ENCODE measurements at places on chromosomes 2 and 18.

GRCh38 chr2:107621186-107622165 lies 205.2 kb upstream of the RGPD4 start:
- DNase-seq = no peak

DNA sequence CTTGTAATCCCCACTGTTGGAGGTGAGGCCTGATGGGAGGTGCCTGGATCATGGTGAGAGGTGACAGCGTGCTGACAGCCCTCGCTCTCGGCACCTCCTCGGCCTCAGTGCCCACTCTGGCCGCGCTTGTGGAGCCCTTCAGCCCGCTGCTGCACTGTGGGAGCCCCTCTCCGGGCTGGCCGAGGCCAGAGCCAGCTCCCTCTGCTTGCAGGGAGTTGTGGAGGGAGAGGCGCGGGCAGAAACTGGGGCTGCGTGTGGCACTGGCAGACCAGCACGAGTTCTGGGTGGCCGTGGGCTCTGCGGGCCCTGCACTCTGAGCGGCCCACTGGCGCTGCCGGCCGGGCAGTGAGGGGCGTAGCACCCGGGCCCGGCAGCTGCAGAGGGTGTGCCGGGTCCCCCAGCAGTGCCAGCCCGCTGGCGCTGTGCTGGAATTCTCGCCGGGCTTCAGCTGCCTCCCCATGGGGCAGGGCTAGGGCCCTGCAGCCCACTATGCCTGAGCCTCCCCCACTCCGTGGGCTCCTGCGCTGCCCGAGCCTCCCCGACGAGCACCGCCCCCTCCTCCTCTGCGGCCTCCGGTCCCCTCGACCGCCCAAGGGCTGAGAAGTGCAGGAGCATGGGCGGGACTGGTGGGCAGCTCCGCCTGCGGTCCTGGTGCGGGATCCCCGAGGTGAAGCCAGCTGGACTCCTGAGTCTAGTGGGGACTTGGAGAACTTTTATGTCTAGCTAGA lies 197.1 kb downstream of the SPP2 start:
- DNase-seq = no peak

DNA sequence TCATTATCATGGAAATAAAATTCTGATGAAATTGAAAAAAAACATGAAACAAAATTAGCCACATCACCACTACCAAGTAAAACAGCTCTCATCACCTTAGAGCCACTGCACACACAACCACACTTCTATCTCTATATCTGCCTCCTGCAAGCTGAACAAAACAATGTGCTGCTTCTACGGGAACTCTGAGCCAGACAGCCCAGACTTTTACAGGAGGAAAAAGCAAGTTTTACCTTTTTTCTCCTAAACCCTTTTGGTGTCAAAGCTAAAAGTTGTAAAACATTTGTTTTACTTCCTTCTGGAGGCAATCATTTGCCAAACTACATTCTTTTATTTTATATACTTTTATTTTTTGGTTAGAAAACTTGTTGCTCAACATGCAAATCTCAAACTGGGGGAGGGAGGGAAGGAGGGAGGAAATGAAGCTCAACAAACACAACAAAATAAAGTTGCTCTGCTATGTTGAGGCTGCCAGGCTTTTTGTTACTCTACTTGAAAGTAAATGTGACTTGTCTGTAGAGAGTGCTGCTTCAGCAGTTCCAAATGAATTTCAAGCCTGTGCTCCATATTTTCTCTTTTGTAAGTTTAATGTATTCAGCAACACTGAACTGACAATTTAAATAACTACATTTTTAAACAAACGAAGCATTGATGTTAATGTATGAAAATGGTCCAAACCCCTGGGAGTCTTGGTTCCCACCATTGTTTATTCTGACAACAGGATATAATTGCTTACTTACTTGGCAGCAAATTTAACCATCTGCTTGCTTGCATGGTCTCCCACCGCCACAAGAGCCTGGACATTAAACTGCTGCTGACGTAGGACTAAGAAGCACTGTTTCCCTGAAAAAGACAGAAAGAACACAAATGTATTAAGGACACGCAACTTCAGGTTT lies 24.5 kb downstream of the DARS1 start:
- peak; percentile 67 for DNase-seq

DNA sequence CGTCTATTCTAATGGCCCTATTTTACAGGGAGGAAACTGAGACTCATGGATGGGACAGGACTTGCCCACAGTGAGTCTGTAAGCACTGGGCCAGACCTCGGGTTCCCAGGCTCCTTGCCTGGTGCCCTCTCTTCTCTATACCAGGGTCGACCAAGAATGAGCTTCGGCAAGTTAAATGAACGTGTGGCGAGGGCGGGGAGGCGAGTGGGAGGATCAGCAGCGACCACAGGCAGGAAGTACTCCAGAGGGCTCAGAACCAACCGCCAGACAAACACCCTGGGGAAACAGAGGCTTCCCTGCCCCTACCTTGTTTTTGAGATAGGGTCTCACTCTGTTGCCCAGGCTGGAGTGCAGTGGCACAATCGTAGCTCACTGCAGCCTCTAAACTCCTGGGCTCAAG lies 177.7 kb upstream of the SMAD2 start:
- DNase-seq = no peak

GRCh38 chr2:121240436-121240835 lies 44.6 kb downstream of the TFCP2L1 start:
- no peak for DNase-seq

DNA sequence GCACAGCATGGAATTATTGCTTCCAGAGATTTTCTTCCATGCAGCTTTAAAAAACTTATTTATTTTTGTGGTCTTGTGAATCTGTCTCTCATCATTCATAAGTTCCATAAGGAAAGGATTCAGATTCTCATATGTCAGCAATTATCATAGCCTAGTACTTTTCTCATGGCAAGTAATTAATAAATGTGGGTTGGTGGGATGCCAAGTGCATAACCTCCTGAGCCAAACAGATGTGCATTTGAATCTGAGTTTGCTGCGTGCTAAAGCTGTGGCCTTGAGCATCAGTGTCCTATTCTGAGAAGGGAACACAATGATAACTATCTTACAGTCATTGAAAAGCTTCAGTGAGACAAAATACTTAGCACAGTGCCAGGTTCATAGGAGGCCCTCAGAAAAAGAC lies 331.9 kb downstream of the PDE11A start:
- no peak for DNase-seq

GRCh38 chr2:66438498-66438833 lies 3.5 kb downstream of the MEIS1 start:
- DNase-seq = no peak

DNA sequence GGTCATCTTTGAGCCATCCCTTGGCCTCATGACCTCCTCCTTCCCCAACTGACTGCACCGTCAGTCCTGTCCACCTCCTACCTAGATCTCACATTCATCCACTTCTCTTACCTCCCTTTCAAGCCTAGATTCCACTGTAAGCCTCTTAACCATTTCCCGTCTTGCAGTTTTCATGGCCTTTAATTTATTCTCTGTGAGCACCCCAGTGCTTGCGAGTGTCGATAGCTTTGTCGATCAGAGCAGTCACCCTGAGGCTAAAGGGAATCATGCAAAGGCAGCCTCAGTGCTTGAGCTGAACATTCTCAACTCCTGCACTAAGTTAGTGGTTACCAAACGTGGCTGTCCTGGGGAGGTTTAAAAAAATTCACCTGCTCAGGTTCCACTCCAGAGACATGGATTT lies 14.7 kb downstream of the ARHGAP25 start:
- DNase-seq = no peak

GRCh38 chr2:27958711-27959378 lies 68.3 kb downstream of the BABAM2 start:
- peak; percentile 97 for DNase-seq

GRCh38 chr18:75773618-75774017 lies 346.1 kb upstream of the SMIM21 start:
- DNase-seq = no peak

DNA sequence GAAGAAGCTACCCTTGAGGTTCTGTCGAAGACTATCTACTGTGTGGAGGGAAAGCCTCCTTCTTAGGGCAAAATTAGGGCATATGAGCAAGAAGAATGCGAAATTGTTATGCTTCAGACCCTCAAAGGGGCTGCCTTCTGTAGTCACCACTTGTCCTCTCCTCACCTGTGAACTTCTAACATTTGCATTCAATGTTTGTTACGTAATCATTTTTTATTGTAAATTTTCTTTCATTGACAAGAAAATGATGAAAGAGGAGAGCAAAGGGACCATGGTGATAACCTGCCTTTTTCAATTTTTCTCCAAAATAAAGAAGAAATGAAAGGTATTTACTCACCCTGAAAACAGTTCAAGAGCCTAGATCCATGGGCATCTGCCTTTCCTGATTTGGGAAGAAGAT lies 193.0 kb downstream of the SP3 start:
- no peak for DNase-seq

DNA sequence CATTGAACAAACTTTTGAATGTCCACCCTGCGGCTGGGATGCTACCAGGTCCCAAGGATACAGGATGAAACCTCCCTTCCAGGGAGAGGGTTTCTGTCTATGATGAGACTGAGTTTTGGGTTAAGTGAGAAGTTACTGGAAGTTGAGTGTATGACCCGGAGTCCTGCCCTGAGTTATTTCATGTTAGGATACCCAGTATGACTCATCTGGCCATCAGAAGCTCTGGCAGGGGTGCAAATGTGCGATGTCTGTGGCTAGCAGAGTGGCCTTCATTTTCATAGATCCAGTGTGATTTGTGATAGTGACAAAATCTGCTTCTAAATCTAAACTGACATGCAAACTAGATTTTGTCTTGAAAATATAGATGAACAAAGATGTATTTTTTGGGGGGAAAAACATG lies 55.3 kb downstream of the KCTD1 start:
- DNase-seq = no peak

GRCh38 chr2:1750933-1751766 lies 6.8 kb upstream of the PXDN start:
- DNase-seq = peak; percentile 66

- no peak for DNase-seq
These were observed at the start of gene FAM124B for GRCh38 chr2:224401641-224402342. FAM124B (minus strand) TSS chr2:224402107; CDS start chr2:224401768, 339 bp downstream.

GRCh38 chr2:100427627-100428258 lies 10.3 kb upstream of the CHST10 start:
- no peak for DNase-seq

DNA sequence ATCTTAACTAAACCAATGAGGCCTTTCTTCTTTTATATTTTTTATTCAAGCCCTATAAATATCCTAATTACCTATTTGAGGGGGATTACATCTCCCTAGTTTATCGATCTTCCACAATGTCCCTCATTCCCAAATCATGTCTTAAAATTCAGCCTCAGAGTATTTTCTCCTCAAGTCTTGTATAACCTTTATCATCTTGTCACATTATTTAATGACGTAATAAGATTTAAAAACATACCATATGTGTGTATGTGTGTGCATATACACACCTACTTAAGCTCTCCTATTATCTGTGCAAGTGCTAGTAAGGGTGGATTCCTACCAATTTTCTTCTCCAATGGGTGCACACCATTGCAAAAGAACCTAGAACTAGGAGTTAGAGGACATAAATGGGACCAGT lies 421.1 kb downstream of the FIGN start:
- no peak for DNase-seq

DNA sequence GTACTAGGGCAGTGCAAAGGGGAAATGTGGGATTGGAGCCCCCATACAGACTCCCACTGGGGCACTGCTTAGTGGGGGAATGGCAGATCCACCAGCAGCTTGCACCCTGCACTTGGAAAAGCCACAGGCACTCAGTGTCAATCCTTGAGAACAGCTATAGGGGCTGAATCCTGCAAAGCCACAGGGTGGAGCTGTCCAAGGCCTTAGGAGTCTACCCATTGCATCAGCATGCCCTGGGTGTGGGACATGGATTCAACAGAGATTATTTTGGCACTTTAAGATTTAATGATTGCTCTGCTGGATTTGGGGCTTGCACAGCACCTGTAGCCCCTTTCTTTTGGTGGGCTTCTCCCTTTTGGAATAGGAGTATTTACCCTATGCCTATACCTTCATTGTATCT lies 8.6 kb upstream of the ZNF24 start:
- DNase-seq = no peak

DNA sequence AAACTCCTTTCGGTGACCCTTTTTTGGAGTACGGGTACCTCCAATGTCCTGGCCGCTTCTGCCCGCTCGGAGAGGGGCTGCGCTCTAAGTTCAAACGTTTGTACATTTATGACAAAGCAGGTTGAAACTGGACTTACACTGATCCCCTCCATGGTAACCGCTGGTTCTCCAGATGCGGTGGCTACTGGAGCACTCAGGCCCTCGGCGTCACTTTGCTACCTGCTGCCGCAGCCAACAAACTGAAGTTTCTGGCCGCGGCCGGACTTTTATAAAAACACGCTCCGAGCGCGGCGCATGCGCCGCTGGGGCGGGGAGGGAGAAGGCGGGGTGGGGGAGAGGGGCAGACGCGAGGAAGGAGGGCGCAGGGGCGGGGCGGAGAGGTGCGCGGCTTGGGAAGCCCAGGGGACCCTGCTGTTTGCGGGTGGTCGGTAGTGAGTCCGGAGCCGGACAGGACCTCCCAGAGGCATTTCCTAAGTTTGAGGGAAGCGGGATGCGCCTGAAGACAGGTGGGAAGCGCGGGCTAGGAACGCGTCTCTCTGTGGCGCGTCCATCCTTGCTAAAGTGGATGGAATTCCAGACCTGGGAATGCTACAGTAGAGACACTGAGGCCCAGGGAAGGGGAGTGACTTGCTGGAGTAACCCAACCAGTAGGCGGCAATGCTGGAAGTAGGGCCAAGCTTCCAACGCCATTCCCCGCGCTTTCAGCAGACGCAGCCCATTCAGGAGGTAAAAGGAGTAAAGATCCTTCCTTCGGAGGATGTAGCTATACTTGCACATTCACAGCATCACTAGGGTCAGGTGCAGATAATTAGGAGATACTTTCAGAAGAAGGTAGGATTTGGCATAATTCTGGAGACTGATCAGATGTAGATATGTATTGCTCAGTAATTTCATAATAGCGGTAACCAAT lies at the start of gene CXCR4:
Gene CXCR4, minus strand, starts transcription at position 241 of the 910 bp plus-strand sequence. Its CDS starts 89 bp downstream, at position 152.
- DNase-seq = peak; percentile 91

DNA sequence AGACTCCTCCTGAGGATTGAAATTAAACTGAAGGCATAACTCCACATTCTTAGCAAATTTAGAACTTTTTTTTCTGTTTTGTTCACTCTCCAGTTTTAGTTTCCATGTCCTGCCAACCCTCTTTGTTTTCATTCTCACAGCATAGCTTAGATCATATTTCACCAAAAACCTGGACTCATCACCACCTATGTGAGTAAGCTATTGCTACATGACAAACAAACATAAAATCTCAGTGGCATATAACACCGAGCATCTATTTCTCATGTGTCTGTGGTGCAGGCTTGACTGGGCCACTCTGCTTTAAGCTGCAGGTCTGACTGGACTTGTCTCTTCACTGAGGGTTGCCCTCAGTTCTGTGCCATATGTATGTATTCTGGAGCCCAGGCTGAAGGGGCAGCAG lies 385.2 kb downstream of the ARHGAP15 start:
- DNase-seq = no peak
